ENCODE measurements at places on chromosomes 16 and 17.

DNA sequence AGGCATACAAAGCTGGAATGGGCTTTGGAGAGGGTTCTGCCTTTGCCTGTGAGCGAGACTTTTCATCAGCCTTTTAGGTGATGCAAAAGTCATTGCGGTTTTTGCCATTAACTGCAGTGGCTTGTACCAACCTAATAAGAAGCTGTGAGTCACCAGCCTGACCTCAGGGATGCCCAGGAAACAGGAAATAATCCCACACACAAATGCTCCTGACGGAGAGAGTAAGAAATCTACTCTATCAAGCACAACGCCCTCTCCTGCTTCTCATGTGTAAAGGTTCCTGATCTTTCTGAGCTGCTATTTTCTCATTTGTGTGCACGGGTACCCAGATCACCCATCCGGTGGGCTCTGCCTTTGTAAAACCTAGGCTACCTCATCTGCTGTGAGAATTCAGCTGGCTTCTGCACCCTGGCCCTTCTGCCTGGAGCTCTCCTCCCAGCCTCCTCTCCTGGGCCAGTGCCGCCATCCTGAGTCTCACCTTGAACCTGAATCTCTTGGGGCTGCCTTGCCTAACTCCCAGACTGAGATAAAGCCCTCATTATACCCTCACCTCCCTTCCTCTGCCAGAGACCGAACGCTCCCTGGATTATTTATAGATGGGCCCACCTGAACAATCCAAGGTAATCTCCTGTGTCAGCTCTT, 299.7 kb downstream of the C16orf95 start:
- DNase-seq: no peak

- no peak for DNase-seq
Observed at GRCh38 chr16:88345721-88346560, 36.8 kb upstream of the ZNF469 start.

- no peak for DNase-seq
Observed at GRCh38 chr17:66583112-66583748, 251.7 kb upstream of the CACNG5 start.

DNA sequence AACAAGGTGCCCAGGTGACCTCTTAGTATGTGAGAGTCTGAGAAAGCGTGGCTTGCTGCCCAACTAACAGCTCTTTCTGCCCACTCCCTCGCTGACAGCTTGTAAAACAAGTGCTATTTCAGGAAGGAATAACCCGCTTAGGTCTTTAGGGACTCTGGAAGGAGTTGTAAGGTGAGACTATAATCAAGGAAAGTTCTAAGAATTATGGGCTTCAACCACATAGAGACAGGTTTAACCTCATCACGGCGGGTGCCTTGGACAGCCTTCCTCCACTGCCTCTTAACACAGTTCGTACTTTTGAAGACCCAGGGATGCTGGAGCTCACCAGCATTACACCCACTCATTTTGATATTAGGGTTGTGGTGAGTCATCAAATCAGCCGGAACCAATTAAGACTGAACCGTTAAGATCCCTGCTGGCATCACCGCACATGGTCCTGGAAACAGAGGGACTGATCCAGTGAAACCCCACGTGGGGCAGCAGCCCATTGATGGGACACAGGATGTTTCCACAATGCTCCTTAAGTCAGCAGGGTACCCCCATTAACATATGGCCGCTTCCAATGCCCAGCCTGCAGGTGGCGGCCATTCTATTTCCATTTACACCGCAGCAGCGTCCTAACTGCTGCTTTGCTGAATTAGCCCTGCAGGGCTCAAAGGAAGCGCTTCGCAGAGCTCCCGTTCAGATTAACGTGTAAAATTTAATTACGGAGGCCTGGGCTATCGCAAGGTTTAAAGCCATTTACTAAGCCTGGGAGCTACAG, 176.6 kb upstream of the SDK2 start:
- DNase-seq: peak; percentile 36

DNA sequence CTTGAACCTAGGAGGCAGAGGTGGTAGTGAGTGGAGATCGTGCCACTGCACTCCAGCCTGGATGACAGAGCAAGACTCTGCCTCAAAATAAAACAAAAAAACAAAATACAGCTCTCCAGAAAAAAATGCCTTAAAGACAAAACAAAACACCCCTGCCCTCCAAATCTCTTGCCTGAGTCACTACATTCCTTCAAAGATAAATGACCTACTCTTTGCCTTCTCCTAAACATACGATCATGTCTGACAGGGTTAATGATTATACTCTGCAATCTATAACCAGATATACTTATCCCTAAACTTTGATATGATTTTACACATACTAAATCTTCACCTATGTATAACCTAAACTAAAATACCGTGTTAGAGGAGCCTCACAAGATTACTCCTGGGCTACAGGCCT, 1.4 kb upstream of the SETD6 start:
- no peak for DNase-seq

GRCh38 chr16:79067600-79067999, 532.9 kb downstream of the MAF start:
- no peak for DNase-seq

- DNase-seq: no peak
Observed at GRCh38 chr17:55282379-55282702, 17.6 kb downstream of the HLF start.

GRCh38 chr17:47948706-47949196, 7.4 kb downstream of the PNPO start:
- DNase-seq: no peak

GRCh38 chr17:40935624-40936023, 1.8 kb downstream of the KRT23 start:
- no peak for DNase-seq

GRCh38 chr17:72467841-72468653, 347.2 kb downstream of the SOX9 start:
- DNase-seq: peak; percentile 34

GRCh38 chr16:87056083-87056482, 261.1 kb downstream of the C16orf95 start:
- DNase-seq: no peak

GRCh38 chr16:87288753-87289362, 28.3 kb downstream of the C16orf95 start:
- DNase-seq: peak; percentile 2

GRCh38 chr17:8836821-8837562, 30.5 kb downstream of the PIK3R6 start:
- DNase-seq: no peak

DNA sequence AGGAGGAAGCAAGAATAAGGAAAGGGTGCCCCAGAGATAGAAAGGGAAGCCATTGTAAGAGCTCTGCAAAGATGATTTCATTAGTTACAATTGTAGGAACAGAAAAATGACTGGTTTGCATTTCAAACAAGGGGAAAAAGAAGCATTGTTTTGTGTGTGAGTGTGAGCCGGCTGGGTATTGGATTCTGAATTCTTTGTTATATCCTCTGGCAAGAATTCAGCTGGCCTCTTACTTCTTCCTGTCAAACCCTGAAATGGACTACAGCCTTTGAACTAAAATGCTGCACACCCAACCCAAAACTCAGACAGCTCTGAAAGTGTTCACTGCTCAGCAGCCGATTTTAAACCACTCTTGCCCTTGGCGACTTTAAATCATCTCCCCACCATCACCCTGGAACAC, 461.3 kb downstream of the PMP22 start:
- DNase-seq: no peak

GRCh38 chr17:79365836-79366770, 244.7 kb downstream of the RBFOX3 start:
- no peak for DNase-seq

- no peak for DNase-seq
Observed at GRCh38 chr16:75535901-75536300, at the start of gene CHST5. TSS of gene CHST5 (minus strand) at chr16:75536108. CDS start at chr16:75530384, 5,724 bp downstream.

DNA sequence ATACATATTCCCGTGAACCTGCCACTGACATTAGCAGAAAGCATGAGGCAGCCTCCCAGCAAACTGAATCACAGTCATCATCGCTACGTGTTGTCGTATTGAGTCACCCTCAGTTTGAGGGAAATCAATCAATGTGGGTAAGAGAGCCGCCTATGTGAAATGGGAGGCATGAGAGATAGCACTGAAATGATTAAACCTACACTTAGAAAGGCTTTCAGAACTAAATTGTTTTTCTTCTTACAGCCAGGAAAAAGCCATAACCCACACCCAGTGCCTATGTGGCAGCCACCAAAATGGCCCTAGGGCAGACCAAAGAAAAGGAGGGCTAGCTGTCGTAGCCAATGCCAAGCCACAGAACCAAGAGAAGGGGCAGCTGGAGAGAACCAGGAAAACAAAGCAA, 90.5 kb downstream of the ADAMTS18 start:
- DNase-seq: no peak

DNA sequence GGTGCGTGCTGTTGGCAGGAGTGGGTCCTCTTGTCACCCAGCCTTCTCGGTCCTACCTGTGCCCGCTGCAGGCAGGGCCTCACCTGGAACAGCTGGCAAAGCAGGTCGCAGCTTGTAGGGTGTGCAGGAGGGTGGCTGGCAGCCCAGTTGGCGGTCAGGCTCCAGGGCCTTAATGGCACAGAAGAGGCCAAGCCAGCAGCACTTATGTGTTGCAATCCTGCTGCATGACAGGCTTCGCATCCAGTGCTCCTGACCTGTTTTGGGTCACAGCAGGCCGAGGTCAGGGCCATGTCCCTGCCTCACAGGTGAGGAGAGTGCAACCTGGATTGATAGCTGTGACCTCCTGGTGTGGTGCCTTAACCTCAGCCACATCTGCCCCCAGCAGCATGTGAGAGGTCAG, 31.9 kb downstream of the ZC3H18 start:
- peak; percentile 22 for DNase-seq

DNA sequence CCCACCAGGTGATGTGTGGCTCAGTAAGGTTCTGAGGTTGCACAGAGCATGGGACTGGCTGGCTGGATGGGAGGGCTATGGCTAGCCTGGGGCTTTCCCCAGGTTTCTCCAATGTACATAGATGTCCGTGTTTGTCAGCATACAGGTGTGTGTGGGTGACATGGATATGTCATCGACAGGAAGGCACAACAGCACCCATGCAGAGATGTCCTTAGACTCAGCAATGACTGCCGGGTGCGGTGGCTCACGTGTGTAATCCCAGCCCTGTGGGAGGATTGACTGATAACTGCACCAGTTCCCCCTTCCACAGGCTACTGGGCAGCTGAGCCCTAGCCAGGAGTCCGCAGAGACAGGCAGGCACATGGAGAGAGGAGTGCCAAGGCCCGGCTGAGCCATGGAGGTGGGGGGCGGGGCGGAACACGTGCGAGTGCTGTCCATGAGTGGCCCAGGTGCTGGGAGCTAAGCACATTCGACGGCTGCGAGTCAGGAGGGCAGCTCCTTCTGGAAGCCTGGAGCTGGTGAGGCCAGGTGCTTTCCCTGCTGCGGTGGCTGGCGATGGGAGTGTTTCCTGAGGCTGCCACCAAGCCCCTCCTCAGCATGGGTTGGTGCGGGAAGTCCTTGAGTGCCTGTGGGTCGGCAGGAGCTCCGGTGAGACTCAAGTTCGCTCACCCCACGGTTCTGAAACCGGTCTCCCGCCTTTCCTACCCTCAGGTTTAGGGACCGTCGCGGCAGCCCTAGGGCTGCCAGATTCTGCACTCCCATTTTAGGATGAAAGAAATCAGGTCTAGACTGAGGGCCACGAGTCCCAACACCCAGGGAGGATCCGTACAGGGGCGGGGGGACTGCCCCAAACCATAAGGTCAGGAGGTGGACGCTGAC, 858 bp upstream of the ASPSCR1 start:
- peak; percentile 81 for DNase-seq

- no peak for DNase-seq
Observed at GRCh38 chr16:75947626-75948239, 221.4 kb upstream of the CPHXL start.

GRCh38 chr16:71622088-71622487, 3.9 kb upstream of the MARVELD3 start:
- DNase-seq: no peak

DNA sequence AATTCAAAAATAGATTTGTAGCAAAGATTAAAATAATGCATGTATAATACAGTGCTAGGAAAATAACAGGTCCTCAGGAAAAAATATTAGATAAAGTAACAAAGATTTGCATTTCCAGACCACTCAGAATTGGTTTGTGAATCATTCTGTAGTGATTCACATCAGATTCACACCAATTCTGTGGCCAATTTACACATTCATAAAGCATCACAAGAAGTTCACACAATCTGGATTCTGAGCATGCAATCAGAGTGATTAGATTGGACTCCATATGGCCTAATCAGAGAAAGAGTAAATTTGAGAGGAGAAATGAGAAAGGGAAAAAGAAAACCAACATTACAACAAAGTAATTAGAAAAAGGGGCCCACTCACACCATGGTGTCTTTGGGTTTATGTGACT, 36.0 kb upstream of the SLC47A1 start:
- no peak for DNase-seq

GRCh38 chr17:45734598-45734997, 49.5 kb upstream of the CRHR1 start:
- DNase-seq: no peak

DNA sequence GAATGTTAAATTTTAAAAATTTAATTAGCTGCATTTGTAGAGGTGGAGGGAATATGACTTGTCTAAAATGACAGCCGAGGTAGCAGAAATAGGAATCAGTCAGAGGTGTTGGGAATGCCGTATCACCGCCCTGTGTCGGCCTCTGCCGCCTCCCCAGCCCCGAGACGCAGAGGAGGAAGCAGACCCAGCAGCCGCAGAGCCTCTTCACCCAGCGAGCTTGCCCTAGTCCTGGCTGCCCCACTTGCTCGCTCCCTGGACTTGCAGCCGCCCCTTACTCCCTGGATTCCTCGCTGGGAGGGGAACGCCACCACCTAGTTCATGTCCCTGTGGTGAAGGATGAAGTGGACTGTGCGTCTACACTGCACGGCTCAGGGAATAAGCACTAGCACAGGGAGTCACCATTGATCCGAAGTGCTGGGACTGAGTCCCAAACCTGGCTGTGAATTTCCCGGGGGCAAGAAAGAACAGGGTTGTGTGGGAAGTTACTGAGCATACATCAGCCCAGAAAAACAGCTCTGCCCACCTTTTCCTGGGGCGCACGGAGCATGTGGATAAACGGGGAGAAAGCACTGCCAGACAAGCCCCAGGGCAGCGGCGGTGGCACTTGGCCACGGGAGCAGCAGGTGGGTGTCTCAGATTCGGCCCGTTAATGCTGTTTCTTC, 76.8 kb downstream of the RPTOR start:
- no peak for DNase-seq

DNA sequence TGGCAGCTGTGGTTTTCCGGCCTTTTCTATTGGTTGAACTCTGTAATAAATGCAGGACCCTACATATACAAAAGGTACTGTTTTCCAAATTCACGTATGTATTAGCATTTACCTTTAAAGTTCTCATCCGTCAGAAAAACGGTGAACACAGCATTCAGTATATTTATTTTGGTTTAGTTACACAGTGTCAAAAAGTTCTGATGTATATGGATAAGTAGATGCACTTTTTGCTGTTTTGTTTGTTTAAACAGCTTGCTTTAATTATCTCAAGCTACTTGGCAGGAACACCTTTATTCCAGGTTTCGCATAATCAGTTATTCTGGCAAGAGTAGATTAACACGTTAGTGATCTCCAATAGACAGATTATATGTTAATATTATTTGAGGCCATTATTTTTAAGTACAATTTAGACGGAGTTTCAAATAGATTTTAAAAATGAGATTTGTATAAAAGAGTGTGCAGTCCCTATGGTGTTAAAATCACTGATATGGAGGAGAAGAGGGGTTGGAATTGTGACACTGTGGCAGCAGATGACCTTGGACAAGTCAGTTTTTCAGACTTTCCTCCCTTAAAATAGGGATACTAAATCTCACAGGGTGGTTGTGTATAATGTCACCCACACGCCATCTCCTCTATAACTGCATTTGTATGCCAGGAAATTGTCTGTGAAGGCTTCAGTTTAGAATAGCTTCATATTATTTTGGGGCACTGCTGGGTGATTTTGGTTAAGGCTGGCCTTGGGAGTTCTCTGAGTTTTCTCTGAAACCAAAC, 2.1 kb downstream of the HERPUD1 start:
- no peak for DNase-seq

Measured in NCI-H510A treated with DMSO at 0.1 percent for 48 hours (cell line).